ENCODE measurements at places on chromosomes 2 and 18.

DNA sequence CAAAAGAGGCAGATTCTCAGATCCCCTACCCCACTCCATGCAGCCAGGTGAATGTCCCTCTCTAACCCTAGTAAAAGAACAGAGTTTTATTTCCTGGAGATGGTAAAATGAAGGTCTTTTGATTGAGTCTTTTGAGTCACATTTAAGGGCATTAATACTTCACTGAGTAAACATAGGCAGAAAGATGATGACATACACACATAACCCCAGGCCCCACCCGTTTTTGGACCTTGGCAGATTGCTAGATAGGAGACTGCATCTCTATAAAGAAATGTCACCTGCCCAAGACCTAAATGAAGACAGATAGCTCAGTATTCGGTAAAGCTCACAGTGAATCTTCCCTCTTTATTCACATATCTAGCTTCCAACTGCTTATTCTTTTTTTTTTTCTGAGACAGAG is 28.3 kb upstream of the PEX13 start:
- no peak for DNase-seq

GRCh38 chr2:64501946-64502345 is 22.2 kb upstream of the AFTPH start:
- no peak for DNase-seq

GRCh38 chr2:38239452-38239851 is 137.6 kb downstream of the ATL2 start:
- no peak for DNase-seq

DNA sequence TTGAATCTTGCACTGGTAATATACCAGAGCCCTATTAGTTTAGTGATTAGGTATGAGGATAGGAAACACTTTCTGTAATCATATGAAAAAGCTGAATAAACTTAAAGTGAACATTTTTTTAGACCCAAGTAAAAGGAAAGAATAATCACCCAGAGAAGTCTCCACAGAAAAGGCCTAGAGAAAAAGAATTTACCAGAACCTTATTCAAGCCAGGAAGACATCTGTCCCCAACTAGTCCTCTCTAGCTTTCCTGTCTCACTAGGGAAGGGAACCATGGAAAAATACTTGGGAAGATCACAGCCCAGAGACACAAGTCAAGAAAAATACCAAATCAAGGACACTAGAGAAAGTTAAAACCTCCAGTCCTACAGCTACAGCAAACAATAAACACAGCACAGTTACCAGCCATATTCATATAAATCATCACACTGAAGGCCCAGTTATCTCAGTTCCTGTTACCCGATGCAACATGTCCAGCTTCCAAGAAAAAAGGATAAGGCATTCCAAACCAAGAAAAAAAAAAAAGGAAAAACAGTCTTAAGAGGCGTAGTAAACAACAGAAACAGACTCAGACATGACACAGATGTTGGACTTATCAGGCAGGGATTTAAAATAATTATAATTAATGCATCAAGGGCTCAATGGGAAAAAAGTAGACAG is 461.5 kb downstream of the IRS1 start:
- no peak for DNase-seq

DNA sequence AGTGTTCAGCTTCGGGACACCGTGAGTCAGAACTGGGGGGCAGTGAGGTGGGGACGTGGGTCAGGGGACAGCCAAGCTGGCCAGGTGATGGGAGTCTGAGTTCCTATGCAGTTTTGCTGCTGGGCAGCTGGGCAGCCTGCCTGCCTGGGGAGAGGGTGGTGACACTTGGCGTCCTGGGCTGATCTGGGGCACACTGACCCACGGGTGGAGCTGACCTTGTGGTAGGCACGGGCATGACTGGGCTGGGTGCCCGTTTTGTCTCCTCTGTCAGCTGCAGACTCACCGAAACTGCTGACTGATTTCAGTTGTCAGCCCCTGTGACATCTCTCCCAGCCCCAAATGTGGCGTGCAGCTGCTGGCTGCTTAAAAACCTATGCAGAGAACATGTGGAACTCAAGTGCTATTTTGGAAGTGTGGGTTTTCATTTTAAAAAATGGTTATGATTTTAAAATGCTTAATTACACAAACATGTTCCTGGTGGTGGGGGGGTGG is 32.6 kb upstream of the E2F6 start:
- DNase-seq: peak; percentile 85

DNA sequence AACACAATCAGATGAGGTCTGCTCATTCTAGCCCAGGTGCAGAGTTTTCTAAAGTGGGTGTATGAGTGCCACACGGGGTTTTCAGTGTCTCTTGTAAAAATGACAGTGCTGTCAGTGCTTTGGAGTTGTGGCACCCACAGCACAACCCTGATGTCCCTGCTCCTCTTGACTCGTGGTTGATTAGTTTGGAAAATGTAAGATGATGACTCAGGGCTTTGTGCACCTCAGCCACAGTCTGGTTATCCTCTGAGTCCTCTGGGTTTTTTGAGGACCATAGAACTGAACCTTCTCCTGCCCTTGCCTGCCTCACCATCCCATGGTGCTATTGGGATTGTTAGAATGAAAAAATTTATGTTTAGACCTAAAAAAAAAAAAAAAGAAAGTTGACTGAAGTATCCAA is 105.6 kb downstream of the MYO1B start:
- DNase-seq: no peak

DNA sequence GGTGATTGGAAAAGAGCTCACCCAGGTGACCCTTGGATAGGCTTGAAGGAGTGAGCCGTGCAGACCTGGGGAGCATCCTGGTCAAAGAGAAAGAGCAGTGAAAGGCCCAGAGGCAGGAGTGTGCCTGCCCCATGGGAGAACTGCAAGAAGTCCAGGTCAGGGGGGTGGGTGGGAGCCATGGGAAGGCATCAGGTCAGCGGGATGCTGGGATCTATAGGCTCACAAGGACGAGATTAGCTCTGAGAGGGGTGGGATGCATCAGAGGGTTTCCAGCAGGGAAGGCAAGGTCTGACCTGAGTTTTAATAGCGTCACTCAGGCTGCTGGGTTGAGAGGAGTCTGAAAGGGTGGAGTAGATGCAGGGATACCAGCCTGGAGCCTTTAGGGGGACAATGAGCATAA is 158.6 kb downstream of the SMAD7 start:
- no peak for DNase-seq

DNA sequence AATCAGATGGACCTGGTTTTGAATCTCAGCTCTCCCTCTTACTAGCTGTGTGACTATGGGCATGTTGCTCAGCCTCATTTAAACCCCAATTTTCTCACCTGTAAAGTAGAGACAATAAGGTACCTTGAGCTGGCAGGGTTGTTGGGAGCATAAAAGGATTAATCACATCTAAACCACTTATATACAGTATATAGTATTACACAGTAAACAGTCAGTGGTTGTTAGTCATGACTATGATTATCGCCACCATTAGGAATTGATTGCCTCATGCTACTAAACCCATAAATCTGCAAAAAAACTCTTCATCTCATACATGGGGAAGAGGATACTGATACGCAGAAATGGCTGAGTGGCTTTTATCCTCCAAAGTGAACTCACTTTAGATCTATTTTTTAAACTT is 65.8 kb downstream of the INO80D start:
- DNase-seq: no peak

GRCh38 chr2:226716126-226716525 is 83.5 kb downstream of the IRS1 start:
- no peak for DNase-seq

- DNase-seq: no peak
Observed at GRCh38 chr18:67694787-67695186, 178.3 kb upstream of the DSEL start.

GRCh38 chr2:237727363-237727762 is 71.2 kb upstream of the RBM44 start:
- no peak for DNase-seq

GRCh38 chr2:235021752-235022151 is 69.9 kb downstream of the SH3BP4 start:
- no peak for DNase-seq

- DNase-seq: no peak
Observed at GRCh38 chr2:215845839-215846586, 167.3 kb downstream of the MREG start.

DNA sequence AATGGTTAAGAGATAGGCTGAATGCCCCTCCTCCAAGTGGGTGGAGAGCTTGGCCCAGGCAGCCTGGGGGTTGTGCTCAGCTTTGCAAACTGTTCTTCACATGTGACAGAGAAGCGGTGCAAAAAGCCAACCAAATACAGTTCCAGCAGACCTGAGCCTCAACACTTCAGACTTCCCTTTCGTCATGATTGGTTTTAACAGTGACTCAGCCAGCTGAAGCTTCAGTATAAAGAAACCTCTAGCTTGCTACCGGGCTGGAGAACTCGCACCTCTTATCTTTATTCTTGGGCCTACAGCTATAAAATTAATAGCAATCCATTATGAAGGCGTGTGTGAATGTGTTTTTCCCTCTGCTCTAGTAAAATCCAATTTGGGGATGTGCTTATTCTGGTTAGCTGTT is 20.0 kb downstream of the SETBP1 start:
- no peak for DNase-seq

DNA sequence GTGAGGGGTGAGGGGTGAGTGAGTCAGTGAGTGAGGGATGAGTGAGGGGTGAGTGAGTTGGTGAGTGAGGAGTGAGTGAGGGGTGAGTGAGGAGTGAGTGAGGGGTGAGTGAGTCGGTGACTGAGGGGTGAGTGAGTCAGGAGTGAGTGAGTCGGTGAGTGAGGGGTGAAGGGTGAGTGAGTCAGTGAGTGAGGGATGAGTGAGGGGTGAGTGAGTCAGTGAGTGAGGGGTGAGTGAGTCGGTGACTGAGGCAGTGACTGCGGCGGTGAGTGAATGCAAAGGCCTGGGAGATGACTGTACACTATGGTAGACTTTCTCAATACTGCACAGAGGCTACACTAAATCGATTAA is 16.6 kb downstream of the THAP4 start:
- no peak for DNase-seq

GRCh38 chr2:180325416-180326120 is 318.5 kb upstream of the CWC22 start:
- DNase-seq: no peak

- DNase-seq: no peak
Observed at GRCh38 chr2:138490673-138491494, 10.7 kb upstream of the SPOPL start.

- no peak for DNase-seq
Observed at GRCh38 chr2:31079665-31080064, 58.6 kb downstream of the GALNT14 start.

GRCh38 chr18:58078889-58079573 is 35.0 kb downstream of the NEDD4L start:
- DNase-seq: no peak

GRCh38 chr2:97759727-97760407 is 46.5 kb downstream of the ZAP70 start:
- no peak for DNase-seq

- no peak for DNase-seq
Observed at GRCh38 chr2:231039821-231040364, 2.6 kb downstream of the C2orf72 start.

GRCh38 chr2:23432531-23432930 is 47.6 kb downstream of the KLHL29 start:
- DNase-seq: no peak

- no peak for DNase-seq
Observed at GRCh38 chr18:9788860-9789259, 80.8 kb downstream of the RAB31 start.

DNA sequence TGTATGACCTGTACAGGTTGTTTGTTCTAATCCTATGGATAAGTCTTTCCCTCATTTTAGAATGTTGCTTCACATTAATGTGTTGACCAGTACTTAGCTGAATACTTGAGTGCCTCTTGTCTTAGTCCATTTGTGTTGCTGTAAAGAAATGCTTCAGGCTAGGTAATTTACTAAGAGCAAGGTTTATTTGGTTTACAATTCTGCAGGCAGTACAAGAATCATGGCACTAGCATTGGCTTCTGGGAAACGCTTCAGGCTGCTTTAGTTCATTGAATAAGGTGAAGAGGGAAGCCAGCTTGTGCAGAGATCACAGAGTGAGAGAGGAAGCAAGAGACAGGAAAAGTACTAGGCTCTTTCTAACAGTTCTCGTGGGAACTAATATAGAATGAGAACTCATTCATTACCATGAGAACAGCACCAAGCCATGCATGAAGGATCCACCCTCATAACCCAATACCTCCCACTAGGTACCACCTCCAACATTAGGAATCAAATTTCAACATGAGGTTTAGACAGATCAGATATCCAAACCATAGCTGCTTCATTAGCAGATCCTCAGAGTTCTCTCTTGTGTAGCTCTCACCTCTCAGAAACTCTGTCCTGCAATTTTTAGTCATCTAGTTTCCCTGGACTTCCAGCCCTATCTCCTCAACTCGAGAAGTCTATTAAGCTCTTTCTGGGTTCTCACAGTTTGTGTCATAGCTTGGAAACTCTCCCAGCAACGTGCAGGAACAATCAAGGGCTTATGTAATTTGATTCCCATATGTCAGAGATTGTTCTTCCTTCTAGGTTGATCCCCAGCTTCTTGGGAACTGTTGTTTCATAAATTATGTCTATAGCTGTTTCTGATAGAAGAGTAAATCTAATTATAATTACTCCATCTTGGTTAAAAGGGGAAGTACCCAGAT is 2082.3 kb upstream of the CELF4 start:
- DNase-seq: no peak

DNA sequence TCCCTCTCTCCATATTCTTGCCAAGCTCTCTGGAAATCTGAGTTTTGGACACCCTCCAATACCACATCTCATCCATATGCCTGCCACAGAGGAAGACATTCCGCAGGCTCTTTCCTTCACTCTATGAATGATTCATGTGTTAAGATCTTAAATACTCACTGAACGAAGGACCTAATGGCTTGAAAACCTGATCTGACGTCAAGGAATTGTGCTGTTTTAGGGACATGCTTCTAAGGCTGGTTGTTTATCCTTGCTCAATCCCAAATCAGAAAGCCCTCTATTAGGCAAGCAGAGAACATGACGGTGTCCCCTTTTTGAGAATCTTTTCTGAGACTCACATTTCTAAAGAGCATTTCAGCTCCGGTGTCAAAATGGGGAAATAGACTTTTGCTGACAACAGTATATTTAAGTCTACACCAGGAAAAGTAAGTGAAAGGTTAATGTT is 83.7 kb upstream of the GALNT5 start:
- DNase-seq: no peak

DNA sequence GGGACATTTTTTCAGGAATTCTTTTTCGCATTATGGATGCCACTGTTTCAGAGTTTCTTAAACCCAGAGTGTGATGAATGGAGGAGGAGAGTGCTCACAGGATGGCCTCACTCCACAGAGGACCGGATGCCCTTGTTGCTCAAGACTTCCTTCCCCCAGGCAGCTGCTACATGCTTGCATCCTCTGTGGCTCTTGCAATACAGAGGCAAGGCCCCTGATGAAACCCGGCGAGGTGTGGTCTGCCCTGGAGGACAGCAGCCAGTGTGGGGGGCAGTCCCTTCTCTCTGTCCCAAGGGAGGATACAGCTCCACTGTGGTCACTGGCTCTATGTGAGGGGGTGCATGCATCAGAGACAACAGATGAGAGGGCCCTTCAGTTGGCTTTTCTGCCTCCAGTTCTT is 109.6 kb downstream of the SH3RF3 start:
- DNase-seq: peak; percentile 47

- DNase-seq: no peak
Observed at GRCh38 chr2:201298462-201299052, 38.2 kb downstream of the CASP8 start.

- no peak for DNase-seq
Observed at GRCh38 chr18:9665314-9665713, 42.8 kb upstream of the RAB31 start.

- no peak for DNase-seq
Observed at GRCh38 chr2:148596018-148596417, 48.5 kb upstream of the EPC2 start.

- DNase-seq: no peak
Observed at GRCh38 chr2:16055848-16056580, 115.7 kb downstream of the MYCN start.
